DMS 273 treated with DMSO at 0.1 percent for 48 hours (cell line): ENCODE measurements at places on chromosomes 3 and 15.
A peak's percentile ranks its signal among the peaks of the same experiment; 100 is the strongest.

DNA sequence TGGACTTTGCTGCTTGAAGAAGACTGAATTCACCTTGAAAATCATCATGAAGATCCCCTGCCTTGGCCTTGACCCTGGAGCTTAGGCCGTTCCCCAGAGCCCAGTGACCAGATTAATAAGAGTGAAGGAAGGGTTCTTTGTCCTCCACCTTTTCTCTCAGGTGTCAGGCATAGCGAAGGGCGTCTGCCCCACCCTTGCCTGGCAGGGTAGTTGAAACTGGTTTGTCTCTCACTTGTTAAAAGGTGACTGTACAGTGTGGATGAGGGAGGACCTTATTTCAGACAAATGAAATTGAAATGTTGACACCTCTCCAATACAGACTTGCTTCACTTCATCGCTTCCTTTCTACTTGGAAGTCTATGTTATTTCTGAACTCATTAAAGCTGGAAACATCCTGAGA, 223.7 kb upstream of the BHLHE40 start:
- no peak for DNase-seq

GRCh38 chr3:13077431-13078162, 4.4 kb upstream of the IQSEC1 start:
- no peak for DNase-seq

DNA sequence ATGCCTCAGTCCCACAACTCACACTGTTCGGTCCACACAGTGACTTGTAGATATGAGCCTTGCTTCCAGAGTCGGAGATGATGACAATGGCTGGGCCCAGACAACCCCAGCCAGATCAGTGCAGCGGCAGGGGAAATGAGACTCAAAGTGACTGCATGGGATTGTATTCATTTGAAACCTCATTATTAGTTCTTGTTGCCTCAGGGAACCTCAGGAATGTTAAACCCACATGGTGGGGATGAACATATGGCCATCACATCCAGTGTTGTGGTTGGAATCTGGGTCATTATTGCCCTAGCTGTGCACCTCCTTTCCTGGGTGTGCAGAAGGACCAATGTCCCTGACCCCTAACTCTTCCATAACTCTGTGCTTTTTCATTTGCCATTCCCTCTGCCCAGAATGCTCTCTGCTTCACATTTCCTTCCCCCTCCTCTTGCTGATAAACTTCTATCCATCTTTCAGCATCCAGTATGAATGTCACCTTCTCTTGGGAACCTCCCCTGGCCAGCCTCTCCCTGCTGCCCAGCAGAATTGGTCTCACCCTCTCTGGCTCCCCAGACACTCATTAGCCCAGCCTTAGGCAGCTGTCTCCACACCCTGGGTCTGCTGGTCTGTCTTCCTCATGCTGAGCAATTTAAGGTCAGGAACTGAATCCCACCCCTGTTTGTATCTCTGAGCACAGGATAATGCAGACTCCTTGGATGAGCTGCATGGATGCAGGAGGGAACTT, 67.0 kb upstream of the TNFAIP8L3 start:
- no peak for DNase-seq

DNA sequence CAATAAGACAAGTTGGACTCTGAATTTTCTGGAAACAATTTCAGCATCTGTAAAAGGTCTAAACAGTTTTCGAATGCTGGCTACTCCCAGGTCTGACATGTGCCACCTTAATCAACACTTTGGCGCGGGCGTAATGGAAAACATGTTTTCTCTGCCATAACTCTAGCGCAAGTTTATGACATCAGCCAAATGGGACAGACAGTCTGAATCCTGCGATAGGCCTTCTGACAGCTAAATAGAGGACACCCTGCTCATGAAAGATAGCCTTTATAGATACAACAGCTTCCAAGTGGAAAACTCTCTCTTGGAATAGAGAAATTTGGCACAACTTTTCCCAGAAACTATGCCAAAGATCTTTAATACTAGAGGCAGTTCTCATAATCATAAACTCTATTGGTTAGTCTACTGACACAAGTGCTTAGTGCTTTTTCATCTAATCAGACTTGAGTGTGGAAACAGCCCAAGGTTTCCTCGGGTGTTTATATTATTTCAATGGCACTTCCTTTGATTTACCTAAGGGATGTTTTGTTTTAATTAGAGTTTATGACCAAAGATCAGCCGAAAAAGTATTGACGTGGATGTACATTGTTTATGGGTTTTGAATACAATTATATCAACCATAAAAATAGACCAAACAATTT, 120.1 kb upstream of the DPH6 start:
- DNase-seq: no peak

GRCh38 chr3:127214975-127215374, 22.0 kb downstream of the PRR23E start:
- DNase-seq: no peak

GRCh38 chr15:60935130-60935529, 294.0 kb downstream of the RORA start:
- DNase-seq: no peak

DNA sequence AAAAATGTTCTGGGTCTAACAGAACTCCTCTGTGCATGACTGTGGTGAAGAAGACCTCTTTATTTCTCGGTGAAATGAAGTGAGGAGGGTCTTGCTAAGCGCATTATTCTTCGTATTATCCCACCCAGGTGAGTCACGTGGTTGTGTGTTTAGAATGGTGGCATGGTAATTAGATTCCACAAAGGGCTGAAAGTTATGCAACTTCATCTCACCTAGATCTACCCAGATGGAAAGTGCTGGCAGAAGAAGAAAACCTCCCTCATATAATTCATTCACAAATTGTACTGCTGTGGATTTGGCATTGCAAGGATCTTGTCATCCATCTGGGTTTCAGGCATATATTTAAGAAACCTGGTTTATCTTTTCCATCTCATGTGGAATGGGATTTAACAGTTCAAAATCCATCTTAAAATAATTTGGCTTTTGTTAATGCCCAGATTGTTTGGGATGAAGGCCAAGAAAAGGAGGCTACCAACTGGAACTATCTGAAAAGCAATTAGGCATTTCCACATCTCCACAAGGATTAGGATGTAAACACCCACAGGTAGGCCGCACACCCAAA, 175.3 kb downstream of the PLCL2 start:
- no peak for DNase-seq

DNA sequence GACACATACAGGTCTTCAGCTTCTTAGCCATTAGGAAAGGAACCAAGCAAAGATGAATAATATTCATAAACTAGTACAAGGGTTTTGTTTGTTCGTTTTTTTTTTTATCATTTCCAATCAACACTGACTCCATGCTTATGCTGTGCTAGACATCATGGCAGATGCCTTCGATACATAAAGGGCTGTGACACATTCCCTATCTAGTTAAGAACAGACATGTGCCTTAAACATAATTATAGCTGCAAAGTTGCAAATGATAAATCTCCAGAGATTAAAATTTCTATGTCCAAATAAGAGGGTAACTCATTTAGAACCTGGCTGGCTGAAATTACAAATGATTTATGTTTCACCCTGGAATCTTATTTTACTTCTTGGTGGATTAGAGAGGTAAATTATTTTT, 386.4 kb downstream of the LSAMP start:
- DNase-seq: no peak

DNA sequence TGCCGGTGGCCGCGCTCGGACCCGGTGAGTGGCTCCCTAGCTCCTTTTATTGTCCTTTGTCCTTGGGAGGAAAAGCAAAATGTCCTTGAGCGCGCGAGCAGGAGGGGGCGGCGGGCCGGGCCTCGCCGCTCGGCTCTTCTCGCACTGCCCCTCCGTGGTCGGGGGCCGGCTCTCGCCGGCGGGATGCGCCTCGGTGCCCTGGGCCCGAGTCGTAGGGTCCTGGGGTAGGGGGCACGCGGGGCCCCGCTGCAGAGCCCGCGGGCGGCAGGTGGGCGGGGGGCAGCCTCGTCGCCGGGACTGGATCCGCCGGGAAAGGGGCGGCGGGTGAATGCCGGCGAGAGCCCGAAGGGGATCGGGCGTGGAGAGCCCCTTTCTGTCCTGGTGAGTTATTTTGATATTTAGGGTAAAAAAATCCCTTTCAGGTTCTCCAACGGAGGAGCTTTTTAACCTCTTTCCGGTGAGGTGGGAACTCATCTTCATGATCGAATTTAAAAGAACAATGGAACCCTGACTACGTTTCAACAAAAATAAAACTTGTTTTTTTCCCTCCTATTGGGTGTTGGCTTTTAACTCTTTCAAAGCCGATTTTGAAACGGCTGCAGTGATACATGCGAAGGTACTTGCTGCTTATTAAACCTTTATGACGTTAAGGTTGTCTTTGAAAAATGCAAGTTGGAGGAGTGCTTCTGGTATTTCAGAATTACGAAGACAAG, 16.8 kb upstream of the CHD2 start:
- no peak for DNase-seq

GRCh38 chr15:50261981-50262380, 3.5 kb downstream of the HDC start:
- DNase-seq: no peak

GRCh38 chr3:42118762-42119361, 27.7 kb downstream of the TRAK1 start:
- no peak for DNase-seq

GRCh38 chr3:169811631-169812331, 889 bp upstream of the LRRIQ4 start:
- DNase-seq: peak; percentile 41

DNA sequence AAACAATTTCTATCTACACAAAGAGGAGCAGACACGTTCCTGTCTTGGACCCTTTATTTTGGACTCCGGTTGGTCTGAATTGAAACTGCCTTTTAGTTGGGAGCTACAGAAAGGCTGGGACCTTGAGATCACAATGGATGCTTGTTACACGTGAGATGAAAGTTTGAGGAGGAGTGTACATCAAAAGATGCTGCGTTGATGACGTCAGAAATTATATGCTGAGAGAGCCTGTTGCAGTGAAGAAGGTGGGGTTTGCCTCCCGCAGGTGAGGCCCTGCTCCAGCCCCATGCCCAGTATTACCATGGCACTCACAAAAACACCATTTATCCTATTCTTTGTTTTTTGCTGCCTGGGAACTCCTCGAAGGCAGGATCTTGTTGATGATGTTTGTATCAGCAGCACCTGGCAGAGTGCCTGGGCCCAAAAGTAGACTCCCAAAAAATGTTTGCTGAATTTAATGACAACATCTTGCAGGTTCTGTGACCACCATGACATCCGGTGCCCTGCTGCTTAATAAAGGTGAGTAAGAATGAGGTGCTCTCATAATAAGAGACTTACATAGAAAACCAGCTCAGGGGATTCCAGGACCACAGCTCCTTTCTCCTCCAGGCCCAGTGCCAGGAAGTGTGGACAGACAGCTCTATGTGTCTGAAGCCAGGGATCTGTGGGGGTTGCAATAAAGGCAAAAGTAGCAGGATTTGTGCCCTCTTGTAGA, 136.1 kb upstream of the UBE2E1 start:
- no peak for DNase-seq
